ENCODE measurements at places on chromosomes 2 and 18. TPM values are rescaled to one million over a fixed set of nuclear protein-coding genes. Genes with fewer than 3 reads are reported as not detected.
A peak's percentile ranks its signal among the peaks of the same experiment; 100 is the strongest.

- DNase-seq = no peak
These were observed 450.5 kb upstream of the ACVR2A start for GRCh38 chr2:147394179-147394790.

GRCh38 chr18:55072181-55072580 is 112.9 kb upstream of the CCDC68 start:
- no peak for DNase-seq

DNA sequence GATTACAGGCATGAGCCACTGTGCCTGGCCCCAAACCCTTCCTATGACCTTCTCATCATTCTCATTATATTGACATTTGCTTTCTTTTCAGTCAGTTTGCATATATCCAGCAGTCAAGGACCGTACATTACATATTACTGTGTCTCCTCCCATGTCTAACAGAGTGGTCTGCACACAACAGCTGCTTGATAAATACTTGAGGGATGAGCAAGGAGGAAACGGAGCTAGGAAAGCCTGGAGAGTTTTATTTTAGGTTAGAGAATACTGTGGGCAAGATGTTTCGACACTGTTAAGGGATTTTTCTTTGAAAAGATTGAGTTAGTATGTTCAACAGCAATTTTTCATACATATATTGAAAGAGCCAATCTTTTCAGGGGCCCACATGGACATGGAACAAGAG is 76.2 kb upstream of the CHRNA1 start:
- no peak for DNase-seq

DNA sequence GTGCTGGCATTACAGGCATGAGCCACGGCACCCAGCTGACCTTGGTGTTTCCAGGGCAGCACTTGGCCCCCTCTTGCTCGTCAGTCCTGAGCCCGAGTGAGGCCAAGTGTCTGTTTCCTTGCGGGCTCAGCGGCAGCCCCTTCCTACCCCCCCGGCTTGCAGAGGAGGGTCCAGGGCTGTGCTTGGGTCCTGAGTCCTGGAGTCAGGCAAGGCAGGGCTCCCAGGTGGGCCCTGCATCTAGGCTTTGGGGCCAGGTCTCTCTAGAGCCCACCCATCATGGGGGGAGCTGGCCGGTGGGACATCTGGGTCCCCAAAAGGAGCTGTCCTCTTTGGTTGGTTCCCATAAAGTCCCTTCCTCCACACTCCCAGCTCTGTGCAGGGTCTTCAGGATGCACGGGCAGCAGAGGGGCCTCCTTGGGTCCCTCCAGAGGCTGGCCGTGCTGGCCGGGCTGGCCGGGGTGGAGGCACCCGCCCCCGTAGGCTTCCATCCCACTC is 63.7 kb upstream of the HPCAL1 start:
- DNase-seq = no peak

DNA sequence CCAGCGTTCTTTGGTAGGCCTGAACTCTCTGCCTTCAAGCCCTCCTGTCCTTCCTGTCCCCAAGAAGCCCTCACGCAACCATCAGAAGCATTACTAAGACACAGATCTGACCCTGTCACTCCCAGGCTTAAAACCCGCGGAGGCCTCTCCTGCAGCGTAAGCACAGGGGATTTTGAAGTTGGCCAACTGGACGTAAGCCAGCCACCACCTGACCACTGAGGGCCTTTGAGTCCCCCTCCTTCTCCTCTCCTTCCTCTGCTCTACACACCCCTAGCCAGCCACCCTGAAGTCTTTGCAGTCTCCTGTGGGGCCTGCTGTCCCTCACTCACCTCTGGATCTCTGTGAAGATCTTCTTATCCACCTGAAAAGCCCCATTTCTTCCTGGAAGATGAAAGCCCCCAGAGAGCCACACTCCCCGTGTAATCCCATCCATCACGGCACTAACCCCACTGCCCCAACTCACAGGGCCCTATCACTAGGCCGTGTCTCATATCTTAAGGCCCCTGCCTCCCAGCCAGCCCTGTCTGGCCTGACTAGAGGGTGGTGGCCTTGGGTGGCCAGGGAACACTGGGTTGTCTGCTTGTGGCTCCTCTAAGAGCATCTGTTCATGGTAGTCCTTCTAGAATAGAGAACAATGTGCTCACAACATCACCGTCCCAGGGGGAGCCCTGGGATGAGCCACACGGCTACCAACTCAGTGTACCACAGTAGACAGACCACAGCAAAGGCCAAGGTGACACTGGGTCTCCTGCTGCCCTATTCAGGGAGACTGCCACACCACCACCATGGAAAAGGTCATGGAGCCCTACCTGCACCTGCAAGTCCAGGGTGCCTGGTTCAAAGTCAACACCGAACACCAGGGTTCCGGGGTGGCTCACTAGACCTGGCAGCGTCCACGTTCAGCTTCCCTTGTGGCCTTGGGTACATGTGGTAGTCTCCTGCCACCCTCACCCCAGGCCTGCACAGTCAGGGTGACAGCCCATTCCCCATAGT is 191.6 kb downstream of the ZBTB7C start:
- no peak for DNase-seq

GRCh38 chr2:102664471-102664909 is 45.1 kb downstream of the SLC9A2 start:
- DNase-seq = peak; percentile 74

DNA sequence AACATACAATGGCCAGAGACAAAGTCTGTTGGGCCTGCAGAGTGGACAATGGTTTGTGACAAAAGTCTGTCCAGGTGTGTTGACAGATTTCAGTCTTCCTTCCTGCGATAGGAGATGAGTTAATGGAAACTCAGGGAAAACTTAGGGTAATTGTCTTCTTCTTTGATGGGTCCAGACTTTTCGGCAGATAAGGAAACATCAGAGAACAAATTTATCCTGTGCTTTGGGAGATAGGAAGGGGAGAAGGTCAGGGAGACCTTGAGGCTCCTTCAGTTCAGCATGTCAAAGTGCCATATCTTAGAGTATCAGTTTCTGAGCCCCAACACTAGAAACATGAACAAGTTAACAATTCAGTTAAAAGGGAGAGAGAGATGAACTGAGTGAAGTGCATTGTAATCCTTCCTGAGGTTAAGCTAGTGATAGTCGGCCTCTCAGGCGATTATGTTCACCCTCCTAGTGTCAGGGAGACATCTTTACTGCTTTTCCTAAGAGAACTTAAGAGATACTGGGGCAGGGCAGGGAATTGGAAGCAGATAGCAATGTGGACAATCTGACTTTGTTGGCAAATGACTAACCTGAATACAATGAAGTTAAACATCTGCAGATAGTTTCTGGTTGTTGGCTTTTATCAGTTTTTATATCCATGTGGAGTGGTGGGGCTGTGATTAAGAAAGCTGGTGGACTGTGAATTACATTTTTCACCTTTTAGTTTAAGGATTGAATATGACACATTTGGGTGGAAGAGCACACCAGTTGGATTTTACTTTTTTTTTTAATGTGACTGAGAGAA is 248.8 kb upstream of the FN1 start:
- DNase-seq = no peak

DNA sequence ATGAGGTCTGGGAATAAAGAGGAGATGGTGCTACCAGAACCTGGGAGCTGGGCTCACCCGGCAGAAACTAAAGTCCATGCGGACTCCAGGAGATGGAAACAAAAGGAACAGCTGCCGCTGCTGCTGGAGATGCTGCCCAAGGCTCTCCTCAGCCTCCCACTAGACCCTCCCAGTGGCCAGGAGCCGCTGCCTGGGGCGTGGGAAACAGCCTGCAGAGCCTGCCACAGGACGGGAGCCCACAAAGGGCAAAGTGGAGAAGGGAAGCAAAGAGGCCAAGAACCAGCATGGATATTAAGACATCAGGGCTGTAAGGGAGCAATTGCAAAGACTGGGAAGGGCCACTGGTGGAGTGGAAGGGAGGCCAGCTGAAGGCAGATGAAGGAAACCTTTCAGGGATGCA is 179.6 kb downstream of the NCK2 start:
- no peak for DNase-seq

DNA sequence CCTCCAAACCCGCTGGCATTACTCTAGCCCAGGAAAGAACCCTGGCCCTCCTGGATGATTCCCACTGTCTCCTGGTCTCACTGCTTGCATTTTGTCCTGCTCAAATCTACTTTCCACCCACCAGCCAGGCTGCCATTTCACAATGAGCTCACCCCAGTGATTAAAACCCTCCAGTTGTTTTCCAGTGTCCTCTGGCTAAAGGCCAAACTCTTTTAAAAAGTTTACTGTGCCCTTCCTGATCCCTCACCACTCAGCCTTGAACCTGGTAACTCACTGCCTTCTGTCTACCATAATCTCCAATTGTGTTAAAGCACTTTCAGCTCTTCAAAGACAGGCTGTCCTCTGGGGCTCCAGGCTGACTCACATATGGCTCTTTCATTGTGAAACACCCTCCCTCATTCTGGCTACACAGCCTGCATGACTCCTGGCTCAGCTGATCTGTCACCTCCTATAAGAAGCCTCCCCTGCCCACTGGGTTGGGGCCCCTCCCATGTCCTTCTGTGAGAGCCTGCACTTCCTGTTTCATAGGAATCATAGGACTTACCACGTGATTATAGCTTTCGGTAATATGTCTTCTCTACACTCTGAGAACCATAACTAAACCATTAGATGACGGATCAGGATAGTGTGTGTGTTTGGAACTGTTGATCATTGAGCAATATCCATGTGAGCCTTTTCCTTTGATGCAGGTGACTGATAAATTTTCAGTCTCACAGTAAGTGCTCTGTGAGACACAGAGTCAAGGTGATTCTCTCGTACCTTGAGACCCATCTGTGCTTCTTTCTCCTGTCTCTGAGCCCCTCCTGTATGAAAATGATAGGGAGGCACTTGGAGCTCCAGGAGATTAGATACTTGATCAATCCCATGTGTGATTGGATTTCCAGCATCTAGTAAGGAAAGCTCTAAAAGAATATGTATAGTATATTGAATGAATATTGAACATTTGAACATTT is 590.8 kb upstream of the ID2 start:
- no peak for DNase-seq

DNA sequence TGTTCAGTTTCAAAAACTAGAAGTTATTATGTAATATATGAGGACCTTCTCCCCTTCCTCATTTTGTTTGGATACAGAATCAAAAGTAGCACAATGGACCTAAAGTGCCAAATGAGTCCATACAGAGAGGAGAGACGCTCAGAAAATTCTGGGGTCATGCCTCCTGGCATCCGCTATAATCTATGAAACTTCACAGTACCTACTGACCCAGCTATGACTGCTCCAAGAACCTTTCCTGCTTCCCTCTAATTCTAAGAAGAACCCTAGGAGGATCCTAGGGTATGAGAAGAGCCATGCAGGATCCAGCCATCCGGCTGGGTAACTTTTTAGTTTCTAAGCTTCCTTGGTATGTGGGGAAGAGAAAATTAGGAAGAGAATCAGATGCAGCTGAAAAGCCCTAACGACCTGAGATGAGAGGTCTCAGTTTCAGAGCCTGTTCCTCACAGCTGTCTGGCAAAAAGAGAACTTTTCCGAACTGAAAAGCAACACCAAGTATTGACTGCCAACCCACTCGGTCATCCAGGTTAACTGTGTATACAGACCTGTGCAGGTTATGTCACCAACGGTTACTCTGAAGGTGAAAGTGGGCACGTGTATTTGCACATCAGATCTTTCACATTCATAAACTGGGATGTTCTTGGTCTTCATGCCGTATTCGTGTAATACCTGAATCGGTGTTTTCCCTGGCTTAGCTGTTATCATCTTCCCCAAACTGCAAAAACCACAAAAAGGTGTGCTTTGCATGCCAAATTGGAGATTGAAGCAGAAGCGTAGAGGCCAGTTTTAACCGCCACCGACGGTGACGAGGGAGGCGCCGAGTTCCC is 1.1 kb downstream of the PRKRA start:
- no peak for DNase-seq

GRCh38 chr2:46008091-46008870 is 288.9 kb upstream of the EPAS1 start:
- DNase-seq = no peak

DNA sequence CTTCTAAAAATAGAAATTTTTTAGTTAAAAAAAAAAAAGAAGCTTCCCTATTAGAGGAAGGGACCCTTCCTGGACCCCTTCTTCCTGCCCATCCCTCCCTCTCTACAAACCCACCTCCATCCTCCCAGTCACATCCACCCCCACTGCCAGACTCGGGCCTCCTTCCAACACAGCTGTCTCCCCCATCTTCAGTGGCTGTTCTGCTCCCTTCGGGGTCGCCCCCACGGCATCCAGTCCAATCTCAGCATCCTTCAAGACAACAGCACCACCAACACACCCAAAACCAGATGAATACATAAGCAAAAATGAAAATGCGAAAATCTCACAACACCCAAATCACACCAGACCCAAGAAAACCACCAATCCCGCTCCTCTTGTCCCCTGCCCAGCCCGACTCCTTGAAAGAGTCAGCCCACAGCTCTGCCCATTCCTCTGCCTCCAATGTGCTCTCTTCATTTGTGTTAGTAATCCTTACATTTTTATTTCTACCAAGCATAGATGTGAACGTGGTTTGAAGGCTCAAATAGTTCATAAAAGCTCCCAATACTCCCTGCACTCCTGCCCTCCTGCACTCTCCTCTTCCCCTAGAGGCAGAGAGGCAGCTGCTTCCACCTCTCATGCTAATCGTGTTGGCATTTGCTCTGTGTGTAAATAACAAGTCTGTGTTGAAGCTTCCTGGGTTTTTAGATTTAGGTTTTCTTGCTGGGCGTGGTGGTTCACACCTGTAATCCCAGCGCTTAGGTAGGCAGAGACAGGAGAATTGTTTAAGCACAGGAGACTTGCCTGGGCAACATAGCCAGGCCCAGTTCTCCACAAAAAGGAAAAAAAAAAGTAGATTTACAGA is 37.0 kb downstream of the MAL start:
- no peak for DNase-seq

DNA sequence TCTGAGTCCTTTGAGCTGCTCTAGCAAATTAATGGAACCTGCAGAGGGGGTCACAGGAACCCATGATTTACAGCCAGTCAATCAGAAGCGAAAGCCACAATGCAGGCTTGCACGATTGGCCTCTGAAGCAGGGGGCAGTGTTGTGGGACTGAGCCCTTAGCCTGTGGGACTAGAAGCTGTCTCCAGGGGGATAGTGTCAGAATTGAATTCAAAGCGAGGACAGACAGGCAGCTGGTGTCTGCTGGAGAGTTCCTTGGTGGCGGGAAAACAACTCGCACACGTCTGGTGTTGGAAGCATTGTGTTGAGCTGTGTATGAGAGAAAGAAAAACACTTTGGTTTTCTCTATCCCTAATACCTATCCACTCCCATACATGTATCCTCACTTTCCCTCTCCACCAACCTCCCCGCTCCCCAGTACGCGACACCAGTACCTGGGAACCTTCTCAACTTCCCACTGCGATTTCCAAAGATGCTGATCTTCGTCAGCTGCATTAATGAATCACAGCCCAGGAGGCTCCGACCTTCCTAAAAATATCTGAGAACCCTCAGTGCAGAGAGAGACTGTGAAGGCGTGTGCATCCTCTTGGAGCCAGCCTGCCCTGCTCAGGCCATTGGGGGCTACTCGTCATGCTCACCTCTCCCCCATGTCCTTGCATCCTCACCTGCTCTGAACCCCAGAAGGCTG is 88.2 kb downstream of the HS1BP3 start:
- DNase-seq = no peak

- no peak for DNase-seq
These were observed 640.9 kb upstream of the SOX11 start for GRCh38 chr2:5051300-5051699.

FAHD2B gene
- 6.2 TPM for total RNA-seq

CRYGC gene
- total RNA-seq = not detected

All from colonic mucosa (tissue), 4 donors.